ENCODE measurements at places on chromosomes 12 and 14. TPM values are rescaled to one million over a fixed set of nuclear protein-coding genes. Genes with fewer than 3 reads are reported as not detected.

DNA sequence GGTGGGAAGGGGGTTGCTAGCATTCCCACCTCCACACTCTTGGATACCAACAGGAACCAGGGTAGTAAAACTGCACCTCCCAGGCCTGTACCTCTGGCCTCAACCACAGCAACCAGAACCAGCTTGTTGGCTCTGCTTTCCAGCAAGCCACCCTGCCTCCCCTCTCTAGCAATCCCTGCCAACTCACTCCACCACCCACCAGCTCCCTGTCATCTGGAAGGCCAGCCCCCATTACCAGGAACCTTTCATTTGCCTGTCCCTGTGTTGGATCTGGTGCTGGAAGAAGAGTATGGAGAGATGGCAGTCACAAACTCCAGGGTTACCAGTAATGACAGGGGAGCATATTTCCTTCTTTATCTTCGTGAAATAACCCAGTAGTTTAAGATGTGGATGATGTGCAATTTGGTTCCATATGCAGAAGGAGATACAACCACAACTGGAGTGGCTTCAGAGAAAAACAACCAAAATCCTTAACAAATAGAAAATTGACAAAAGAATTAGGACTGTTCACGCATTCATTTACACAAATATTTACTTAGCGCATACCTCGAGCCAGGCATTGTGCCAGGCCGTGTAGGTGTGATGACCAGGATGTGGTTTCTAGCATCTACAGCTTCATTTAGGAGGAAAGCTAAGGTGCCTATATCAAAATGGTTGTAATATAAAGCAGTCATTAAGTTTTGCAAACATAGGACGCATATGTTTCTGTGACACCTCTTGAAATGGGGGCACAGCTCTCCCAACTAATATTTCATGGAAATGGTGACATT, 3.4 kb downstream of the B4GALNT3 start:
- H3K4me3 ChIP-seq, result no peak overlapping the region
- no peak overlapping the region for H3K27ac ChIP-seq
- H3K4me1 ChIP-seq, result peaks cover 18% of the 10 kb centered on the region
- DNase-seq, result no peak
- no peaks in the 10 kb centered on the region for H3K27me3 ChIP-seq

DNA sequence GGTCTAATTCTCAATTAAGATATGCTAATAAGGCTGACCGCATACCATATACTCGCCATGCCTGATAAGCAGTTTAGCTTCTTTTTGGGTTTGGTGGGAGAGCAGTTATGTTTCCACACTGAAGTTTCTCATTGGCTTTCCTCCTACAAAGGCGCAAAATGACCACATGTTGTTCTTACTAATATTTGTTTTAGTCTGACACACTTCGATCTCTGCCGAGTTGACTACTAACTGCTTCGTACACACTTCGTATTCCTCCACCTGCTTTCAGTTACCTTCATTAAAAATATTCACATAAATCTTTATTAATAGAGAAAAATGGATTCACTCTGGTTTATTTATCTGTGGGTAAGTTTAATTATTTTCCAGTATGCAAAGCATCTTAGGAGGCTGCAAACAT, 41.7 kb downstream of the EMP1 start:
- no peaks in the 10 kb centered on the region for H3K27me3 ChIP-seq
- no peaks in the 10 kb centered on the region for H3K4me1 ChIP-seq
- no peaks in the 10 kb centered on the region for H3K36me3 ChIP-seq
- H3K27ac ChIP-seq, result no peak overlapping the region
- DNase-seq, result no peak
- no peak overlapping the region for H3K4me3 ChIP-seq

GRCh38 chr14:104938436-104938835, 13.8 kb downstream of the PLD4 start:
- H3K36me3 ChIP-seq, result peaks cover 41% of the 10 kb centered on the region
- no peaks in the 10 kb centered on the region for H3K27me3 ChIP-seq
- H3K4me1 ChIP-seq, result peaks cover 13% of the 10 kb centered on the region
- no peak for DNase-seq

The TMEM52B gene
- total RNA-seq, result not detected

DNA sequence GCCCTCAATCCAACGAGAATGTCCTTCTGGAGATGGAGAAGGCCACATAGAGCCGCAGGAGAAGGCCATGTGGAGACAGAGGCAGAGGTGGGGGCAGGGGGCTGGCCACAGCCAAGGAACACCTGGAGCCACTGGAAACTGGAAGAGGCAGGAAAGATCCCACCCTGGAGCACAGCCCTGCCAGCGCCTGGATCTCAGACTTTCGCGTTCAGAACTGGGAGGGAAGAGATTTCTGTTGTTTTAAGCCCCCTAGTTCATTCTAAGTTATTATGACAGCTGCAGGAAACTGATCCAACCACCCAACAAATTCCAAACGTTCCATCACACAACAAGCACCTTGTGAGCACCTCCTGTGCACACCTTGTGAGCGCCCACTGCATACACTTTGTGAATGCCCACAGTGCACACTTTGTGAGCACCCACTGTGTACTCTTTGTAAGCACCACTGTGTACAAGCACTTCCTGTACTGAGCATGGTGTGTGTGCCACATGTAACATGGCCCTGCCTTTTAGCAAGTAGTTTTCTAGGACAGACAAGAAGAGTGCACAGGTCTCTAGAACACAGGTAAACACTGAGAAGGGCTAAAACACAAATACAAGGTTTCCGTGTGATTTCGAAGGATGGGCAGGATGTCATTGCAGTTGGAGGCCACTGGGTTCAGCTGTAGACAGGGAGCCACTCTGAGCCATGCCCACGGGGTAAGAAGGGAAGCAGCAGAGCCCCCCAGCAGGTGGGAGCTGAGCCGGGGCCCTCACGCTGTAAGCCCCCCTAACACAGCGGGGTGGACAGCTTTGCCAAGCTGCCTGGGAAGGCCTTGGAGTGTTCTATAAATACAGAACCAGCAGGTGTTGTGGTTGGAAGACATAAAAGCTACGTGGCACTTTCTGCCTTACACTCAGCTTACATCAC, 15.4 kb downstream of the RIMBP2 start:
- no peak overlapping the region for H3K27ac ChIP-seq
- H3K36me3 ChIP-seq, result no peaks in the 10 kb centered on the region
- H3K4me3 ChIP-seq, result no peak overlapping the region
- DNase-seq, result no peak
- H3K4me1 ChIP-seq, result no peaks in the 10 kb centered on the region

- no peaks in the 10 kb centered on the region for H3K4me1 ChIP-seq
- peaks cover 25% of the 10 kb centered on the region for H3K36me3 ChIP-seq
- DNase-seq, result no peak
- no peaks in the 10 kb centered on the region for H3K27me3 ChIP-seq
Observed at GRCh38 chr14:52863334-52863700, 71.9 kb upstream of the GNPNAT1 start.

- no peaks in the 10 kb centered on the region for H3K27me3 ChIP-seq
- H3K4me1 ChIP-seq, result no peaks in the 10 kb centered on the region
- H3K27ac ChIP-seq, result no peak overlapping the region
- H3K36me3 ChIP-seq, result no peaks in the 10 kb centered on the region
- DNase-seq, result no peak
Observed at GRCh38 chr12:52344111-52344510, 22.9 kb upstream of the KRT83 start.

The GPR68 gene
- 4.2 TPM for total RNA-seq

GRCh38 chr14:36717363-36717762, 55.7 kb downstream of the PAX9 start:
- H3K27me3 ChIP-seq, result no peaks in the 10 kb centered on the region
- DNase-seq, result no peak
- H3K4me3 ChIP-seq, result no peak overlapping the region
- no peaks in the 10 kb centered on the region for H3K36me3 ChIP-seq
- H3K27ac ChIP-seq, result no peak overlapping the region

The DLGAP5 gene
- 2.2 TPM for total RNA-seq

GRCh38 chr12:113468365-113469223, 3.1 kb downstream of the LHX5 start:
- H3K4me1 ChIP-seq, result peaks cover 38% of the 10 kb centered on the region
- peaks cover 24% of the 10 kb centered on the region for H3K27me3 ChIP-seq
- H3K4me3 ChIP-seq, result peak overlapping the region; percentile 29
- H3K36me3 ChIP-seq, result no peaks in the 10 kb centered on the region
- no peak overlapping the region for H3K27ac ChIP-seq

- peaks cover 54% of the 10 kb centered on the region for H3K4me1 ChIP-seq
- H3K27ac ChIP-seq, result peak within 1 kb of the TSS; percentile 88
Observed at GRCh38 chr12:111766608-111767361, at the start of gene ALDH2. Gene ALDH2, plus strand, starts transcription at chr12:111766933. Its CDS starts 50 bp downstream, at chr12:111766983.

DNA sequence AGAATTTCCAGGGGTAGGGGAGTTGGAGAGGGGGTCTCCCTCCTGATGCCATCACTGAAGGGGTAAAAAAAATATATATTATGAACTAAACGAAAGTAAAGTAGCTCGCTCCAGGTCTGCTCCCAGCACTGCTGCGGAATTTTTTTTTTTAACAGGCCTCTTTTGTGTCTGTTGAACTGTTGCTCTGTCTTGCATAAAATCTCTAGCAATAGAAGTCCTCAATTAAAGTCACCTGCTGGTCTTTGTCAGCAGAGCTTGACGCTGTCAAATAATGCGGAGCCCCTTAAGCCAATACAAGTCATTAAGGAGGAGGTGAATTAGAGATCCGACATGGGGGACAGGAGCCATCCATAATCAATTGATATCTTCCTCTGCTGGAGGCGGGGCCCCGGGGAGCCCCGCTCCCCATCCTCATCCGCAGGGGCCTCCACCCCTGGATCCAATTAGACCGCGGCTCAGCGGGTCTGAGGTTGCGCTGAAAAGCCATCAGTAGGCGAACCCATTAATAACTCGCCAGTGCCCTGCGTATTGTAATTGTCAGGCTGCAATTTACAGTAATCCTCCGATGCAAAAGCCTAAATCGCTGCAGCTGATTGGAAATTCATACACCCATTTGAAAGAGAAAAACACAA, 85.6 kb downstream of the DICER1 start:
- peak; percentile 40 for DNase-seq
- peaks cover 3% of the 10 kb centered on the region for H3K27me3 ChIP-seq
- no peak overlapping the region for H3K4me3 ChIP-seq
- no peaks in the 10 kb centered on the region for H3K36me3 ChIP-seq
- no peak overlapping the region for H3K27ac ChIP-seq

- H3K4me3 ChIP-seq, result no peak overlapping the region
- no peak for DNase-seq
- H3K4me1 ChIP-seq, result peaks cover 26% of the 10 kb centered on the region
- peak overlapping the region; percentile 22 for H3K27ac ChIP-seq
Observed at GRCh38 chr12:75954041-75954440, 77.5 kb downstream of the PHLDA1 start.

DNA sequence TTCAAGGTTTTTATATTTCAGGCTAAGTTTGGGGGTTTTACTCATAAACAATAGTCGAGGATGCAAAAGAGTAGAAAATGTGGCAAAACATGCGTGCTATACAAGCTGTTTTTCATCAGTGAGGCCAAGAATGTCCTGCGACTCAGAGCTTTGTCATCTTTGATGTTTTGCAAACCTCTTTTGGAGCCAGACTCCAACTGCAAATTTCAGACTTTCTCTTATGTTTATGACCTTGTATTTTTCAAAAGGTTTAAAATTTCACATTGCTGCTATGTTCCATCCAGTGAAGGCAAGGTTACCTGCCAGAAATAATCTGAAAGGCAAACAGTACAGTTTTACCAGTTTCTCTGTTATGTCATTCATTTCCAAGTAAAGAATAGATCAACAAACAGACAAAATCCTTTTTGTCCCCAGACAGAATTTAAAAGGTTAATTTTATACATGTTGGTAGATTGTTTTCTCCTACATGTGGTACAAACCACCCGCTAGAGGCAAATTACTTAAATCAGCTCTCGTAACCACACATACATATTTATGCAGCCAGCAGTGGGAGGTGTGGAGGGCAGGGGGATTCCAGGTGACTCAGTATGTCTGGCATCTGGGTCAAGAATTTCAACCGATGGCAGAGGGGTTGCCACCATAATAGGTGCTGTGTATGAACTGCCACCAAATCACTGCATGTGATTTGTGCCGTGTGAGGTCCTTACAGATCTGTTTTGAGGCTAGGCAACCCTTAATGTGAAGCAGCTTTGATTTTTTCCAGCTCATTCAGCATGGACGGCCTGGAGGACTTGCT, 119.8 kb upstream of the CPM start:
- H3K27me3 ChIP-seq, result no peaks in the 10 kb centered on the region
- DNase-seq, result no peak
- no peak overlapping the region for H3K4me3 ChIP-seq
- H3K27ac ChIP-seq, result peak overlapping the region; percentile 6

DNA sequence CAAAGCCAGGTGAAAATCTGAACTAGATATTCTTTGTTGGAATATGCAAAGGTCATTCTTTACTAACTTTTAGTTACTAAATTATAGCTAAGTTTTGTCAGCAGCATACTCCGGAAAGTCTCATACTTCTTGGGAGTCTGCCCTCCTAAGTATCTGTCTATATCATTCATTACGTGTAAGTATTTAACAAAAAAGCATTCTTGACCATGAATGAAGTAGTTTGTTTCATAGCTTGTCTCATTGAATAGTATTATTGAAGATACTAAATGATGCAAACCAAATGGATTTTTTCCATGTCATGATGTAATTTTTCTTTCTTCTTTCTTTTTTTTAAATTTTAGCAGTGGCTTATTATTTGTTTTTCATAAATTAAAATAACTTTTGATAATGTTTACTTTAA, 9.8 kb upstream of the SPX start:
- H3K27ac ChIP-seq, result no peak overlapping the region
- no peaks in the 10 kb centered on the region for H3K4me1 ChIP-seq
- no peak for DNase-seq
- H3K4me3 ChIP-seq, result no peak overlapping the region

GRCh38 chr12:53004582-53004981, 1.7 kb upstream of the EIF4B start:
- peak overlapping the region; percentile 97 for H3K27ac ChIP-seq
- H3K4me3 ChIP-seq, result no peak overlapping the region
- peaks cover 46% of the 10 kb centered on the region for H3K4me1 ChIP-seq

DNA sequence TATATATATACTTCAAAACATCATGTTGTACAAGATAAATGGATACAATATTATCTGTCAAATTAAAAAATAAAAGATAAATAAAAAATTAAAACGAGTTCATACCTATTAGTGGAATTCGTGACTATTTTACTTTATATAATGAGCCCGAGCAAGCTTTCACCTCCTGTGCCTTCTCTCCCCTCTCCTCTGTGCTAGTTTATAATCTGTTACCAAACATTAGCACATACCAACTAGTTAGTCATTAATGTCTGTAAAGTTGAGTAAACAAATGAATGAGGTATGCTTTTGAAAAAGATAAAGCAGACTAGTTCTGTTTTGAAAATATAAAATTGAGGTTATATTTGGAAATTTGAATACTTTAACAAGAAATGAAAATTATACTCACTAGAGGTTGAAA, 84.0 kb downstream of the LRRC9 start:
- no peak overlapping the region for H3K27ac ChIP-seq
- H3K4me1 ChIP-seq, result no peaks in the 10 kb centered on the region
- no peaks in the 10 kb centered on the region for H3K36me3 ChIP-seq
- no peak for DNase-seq
- no peaks in the 10 kb centered on the region for H3K27me3 ChIP-seq
- H3K4me3 ChIP-seq, result no peak overlapping the region

- H3K27me3 ChIP-seq, result no peaks in the 10 kb centered on the region
- no peak for DNase-seq
- H3K4me1 ChIP-seq, result no peaks in the 10 kb centered on the region
- no peak overlapping the region for H3K4me3 ChIP-seq
- H3K27ac ChIP-seq, result no peak overlapping the region
Observed at GRCh38 chr12:130011611-130012385, 108.0 kb upstream of the TMEM132D start.

- no peaks in the 10 kb centered on the region for H3K4me1 ChIP-seq
- H3K4me3 ChIP-seq, result no peak overlapping the region
Observed at GRCh38 chr12:48132826-48133225, 13.7 kb downstream of the PFKM start.
